ACHN (cell line): ENCODE measurements at places on chromosomes 2 and 18.
A peak's percentile ranks its signal among the peaks of the same experiment; 100 is the strongest.

DNA sequence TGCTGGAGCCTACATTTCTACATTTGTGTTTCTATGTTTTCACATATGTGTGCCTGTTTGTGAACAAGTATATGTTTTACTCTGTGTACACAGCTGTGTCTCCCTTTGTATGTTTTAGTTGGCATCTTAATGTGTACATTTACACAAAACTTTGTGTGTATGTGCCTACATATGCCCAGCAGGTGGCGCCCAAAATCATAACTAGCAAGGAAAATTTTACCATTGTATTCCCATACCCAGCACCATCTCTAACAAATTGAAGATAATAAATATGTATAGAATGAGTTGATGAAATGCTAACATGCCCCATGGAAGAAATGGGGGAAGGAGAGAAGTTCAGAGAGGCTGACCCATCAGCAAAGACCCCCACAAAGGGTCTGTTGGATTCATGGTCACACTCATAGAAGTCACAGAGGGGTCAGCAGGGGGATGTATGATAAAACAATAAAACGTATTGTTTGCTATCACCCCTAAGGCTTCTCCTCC lies 48.1 kb downstream of the PKDCC start:
- DNase-seq: peak; percentile 79

GRCh38 chr18:62537946-62538345 lies 15.1 kb downstream of the ZCCHC2 start:
- DNase-seq: peak; percentile 40

GRCh38 chr2:84435345-84436025 lies 23.6 kb downstream of the SUCLG1 start:
- DNase-seq: peak; percentile 2

GRCh38 chr2:18991177-18992168 lies 366.9 kb downstream of the OSR1 start:
- peak; percentile 47 for DNase-seq

DNA sequence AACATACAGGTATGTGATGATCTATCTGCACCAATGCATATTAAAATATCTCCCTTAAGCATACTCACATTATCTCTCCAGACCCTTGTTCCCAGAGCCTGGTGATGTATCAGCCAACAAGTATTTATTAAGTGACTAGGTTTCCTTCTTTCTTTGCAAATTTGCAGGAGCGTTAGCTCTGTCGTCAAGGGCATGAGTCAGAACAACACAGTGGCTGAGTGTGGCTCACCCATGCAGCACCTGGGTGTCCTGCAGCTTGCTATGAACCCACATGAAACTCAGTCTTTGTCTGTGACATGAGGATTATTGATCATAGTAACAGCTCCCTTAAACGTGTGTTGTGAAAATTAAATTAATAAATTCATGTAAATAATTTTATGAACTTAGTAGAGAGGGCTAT lies 96.6 kb downstream of the PIEZO2 start:
- DNase-seq: no peak

DNA sequence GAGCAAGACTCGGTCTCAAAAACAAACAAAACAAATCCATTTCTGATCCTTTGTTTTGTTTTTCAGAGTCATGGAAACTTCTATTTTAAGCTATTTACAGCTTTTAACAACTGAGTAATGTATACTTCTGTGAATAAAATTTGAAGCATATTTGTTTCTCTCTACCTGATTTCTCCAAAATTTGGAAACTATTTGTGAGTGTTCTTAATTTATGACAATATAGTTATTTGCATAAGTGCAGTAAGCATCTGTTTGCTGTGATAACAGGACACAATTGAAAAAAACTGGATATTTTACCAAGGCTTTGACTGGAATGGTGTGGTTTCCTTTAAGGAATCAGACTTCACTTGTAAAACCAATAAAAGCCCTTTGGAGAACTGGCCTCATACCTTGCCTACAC lies 53.3 kb upstream of the GULP1 start:
- no peak for DNase-seq

DNA sequence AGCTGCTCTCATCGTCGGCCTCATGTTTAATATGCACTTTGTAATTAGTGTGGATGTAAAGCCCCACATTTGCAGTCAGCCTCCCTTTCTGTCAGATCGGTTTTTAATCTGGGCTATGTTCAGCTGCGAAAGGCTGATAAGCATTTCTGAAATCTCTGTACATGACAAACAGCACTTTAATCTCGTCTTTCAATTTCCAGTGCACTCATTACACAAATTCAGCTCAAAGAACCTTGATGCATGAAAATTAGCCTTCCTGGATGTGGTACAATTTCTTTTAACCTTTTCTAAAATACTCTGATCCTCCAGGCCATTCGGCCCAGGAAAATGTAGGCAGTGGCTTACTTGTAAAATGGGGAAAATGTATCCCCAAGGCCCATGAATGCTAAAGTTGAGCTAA lies 265.1 kb downstream of the RND3 start:
- no peak for DNase-seq

- peak; percentile 75 for DNase-seq
Observed at GRCh38 chr2:70143314-70144150, 47.3 kb downstream of the C2orf42 start.

- no peak for DNase-seq
Observed at GRCh38 chr18:3495691-3496430, 45.9 kb downstream of the TGIF1 start.

DNA sequence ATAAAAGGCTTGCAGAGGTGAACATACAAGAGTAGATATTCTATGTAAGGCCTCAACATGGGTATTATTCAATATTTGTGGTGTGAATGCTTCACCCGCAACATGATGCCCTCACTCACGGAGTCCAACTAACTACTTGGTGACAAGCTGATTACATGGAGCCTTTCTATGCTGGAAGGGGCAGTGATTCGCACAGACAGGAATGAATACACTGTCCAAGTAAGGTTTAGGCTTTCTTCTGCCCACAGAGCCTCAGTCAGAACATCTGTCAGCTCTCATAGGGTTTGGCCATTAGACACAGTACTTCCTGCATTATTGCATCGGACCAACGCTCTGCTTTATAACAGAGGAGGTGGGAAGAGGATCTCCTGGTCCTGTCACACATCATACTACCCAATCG lies 80.3 kb upstream of the SLC35G4 start:
- DNase-seq: no peak

DNA sequence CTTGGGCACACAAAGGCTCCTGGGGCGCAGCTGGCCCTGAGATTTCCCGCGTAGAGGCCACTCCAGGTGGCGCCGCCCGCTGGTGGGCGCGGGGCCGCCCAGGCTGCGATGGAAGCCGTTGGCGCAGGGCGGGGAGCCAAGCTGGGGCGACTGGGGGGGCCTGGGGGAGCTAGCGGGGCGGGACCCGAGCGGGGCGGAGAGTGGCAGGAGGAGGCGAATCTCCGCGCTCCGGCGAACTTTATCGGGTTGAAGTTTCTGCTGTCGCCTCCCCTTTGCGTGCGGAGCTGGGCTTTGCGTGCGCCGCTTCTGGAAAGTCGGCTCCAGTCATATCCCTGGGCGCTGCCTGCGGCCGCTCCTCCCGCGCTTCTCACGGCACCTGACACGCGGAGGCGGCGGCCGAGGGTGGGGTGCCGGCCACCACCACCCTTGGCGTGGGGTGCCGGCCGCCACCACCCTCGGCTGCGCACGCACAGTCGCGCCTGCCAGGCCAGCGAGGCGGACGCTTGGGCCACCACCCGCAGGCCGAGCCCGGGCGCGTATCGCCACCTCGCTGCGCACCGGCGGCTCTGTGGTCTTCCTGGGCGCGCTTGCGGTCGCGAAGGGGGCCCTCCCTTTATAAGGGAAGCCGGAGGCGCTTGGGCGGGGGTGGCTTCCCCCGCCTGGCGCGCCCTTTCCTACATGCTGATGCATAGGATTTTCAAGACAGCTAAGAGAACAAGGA lies 919 bp upstream of the CYP1B1 start:
- DNase-seq: peak; percentile 97

DNA sequence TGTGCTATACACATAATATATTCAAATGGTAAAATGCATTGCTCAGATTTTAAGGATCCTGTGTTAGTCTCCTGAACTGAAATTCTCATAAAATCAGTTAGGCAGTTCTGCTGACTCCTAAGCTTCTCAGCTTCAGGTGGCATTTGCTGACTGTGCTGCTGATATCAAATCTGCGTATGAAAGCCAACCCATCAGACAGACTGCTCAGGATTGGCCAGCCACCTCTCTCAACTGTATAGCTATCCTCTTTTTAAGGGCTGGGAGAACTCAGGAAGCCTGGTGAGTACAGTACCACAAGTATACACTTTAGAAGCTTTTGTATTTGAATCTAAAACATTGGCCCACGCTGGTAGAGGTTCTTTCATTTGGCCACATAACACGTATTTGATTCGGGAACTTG lies 28.7 kb downstream of the PTCD3 start:
- DNase-seq: no peak

DNA sequence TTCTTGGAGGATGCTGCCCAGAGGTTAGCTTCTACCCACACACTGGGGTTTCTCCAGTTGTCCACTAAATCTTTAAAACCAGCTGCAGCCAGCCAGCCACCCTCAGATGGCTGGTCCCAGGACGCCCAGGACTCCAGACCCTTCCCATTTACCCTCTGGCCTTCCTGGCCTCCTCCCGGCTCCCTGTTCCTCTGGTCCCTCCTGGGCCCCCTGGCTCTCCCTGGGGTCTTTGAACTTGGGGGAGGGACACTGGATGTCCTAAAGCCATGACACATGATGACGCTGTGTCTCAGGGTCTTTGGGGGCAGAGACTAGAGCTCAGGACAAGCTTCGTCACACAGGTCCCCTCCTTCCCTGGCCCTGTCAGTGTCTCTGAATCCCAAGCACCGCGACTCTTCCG lies 201.1 kb upstream of the HDAC4 start:
- DNase-seq: no peak

DNA sequence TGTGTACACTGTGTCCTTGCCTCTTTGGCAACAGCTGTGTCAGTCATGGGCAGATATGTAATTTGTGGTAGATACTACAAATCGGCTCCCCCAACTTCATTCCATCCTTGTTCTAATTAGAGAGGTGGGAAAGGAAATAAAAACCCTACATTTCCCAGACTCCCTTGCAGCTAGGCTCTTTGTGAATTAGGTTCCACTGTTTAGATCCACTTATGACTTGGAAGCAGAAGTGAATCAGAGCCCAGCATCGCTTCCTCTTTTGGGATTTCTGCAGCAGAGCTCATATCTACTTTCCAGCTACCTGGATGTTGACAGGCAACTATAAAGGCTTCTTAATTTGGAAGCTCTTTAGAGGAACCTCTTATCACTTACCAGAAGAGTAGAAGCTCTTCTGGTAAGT lies 34.1 kb upstream of the NARS1 start:
- no peak for DNase-seq

DNA sequence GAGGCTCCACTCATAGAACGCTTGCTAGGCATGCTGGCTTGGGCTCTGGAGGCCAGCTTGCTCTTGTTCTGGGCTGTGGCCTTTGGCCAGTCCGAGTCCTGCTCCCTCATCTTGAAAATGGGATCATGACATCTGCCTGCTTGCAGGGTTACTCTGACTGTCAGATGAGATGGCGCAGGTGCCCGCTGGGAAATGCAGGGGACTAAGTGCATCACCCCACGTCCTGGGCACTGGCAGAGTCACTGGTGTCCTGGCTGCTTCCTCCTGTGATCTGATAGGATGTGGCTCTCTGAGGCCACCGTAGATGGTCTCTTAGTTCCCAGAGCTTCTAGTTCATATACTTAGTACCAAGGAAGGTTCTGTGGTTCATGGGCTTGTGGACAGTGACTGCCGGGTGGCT lies 18.5 kb downstream of the LDLRAD4 start:
- DNase-seq: no peak

DNA sequence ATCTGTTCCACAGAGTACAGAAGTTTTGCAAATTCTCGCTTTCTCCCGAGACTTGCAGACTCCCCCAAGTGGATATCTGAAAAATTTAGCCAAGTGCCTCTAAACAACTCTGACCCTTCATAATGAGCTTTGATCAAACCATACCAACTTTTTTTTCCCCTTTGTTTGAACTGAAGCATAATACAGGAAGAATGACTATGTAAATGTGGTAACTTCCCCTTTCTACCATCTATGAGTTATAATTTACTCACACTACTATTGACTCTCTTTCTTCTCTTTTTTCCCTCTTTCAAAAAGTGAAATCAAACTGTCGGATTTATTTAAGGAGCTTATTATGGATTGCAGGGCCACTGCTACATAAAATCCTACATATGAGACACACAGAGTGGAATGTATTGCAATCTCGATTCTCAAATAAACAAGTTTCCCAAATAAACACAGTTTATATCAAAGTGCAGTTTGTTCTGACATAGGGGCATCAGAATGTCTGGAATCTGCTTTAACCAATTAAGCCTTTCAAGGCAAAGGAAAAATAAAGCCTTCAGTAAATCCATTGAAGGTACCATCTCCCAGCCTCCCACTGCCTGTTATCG lies 1.4 kb upstream of the ZNF804A start:
- no peak for DNase-seq

DNA sequence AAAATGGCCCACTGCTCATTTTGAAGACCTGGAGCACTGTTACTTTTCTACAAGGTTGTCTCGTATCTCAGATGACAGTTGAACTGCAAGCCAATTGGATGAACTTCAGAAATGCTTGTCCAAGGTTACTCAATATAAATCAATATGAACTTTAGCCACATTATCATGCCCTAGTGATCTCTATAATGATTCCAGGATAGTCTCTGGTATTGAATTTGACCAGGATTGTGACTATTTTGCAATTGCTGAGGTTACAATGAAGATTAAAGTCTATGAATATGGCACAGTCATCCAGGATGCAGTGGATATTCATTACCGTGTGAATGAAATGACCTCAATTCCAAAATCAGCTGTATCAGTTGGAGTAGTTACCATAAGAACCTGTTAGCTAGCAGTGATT lies 196.0 kb upstream of the RAB12 start:
- no peak for DNase-seq

DNA sequence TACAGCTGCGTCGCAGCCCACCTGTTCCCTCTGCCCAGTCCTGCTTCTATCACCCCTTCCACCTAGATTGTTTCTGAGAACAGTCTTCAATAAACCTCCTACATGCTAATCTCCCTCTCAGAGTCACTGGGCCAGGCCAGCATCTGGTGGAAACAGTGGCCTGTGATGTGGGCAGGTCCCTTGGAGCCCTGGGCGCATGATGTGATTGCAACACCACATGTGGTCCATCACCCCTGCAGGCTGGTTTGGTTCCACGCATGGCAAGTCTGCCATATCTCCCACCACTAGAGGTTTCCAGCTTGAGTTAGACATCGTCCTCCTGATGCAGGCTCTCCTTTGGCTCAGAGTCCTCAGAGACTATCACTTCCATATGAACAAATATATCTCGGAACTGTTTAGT lies 83.5 kb downstream of the PRKCE start:
- no peak for DNase-seq
